ENCODE measurements at places on chromosomes 7 and 10.
A peak's percentile ranks its signal among the peaks of the same experiment; 100 is the strongest.

DNA sequence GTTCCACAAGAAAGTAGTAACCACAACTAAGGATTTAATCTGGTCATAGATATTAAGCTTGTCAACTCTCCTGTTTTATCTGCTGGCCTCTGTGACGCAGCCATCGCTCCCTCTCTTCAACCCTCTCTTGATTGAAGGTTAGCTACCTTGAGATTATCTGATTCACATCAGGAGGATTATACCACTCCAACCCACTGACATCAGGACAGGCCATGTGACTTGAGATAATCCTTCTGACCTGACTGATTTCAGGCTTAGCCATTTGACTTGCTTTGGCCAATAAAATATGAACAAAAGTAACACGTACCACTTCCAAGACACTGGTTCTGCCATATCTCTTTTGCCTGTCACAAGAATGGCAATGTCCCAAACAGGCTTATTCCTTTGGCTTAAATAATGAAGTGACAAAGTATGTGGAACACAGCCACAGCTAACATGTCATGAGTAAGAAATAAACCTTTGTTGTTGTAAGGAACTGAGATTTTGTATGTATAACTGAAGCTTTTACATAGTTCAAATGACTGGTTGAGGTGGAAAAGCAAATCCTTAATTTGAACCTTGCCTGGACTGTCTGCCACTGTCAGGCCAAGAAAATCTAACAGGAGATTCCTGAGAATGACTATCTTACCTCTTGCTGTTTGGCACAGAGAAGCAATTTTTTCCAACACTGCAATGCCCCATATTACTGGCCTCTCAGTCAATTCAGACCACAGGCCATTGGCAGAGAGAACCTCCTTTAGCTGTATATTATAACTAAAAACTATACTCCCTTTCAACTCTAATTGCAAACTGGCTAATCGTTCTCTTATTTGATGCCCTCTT, 13.9 kb downstream of the ZNF438 start:
- DNase-seq, result no peak

DNA sequence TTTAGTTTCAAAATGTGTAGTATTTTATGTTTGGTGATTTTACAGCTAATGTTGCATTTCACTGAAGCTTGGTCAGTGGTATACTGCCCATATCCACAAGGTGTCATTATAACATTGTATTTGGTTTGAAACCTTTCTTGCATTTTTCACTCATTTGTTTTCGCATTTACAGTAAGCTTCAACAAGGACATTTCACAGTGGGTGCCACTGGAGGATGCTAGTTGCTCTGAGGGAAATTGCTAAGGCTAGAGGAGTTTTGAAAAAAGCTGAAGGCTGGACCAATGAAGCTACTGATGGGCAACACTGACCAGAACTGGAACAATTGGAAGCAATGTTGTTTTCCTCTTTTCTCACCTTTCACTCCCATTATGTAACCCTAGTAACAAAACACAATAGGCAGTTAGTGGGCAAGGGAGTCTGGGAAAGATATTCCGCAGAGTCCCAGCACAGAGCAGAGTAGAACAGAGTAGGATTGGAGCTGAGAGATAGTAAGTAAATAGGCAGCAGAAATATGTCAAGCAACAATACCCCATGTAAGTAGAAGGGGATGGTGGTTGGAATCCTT, 23.6 kb upstream of the SRI start:
- no peak for DNase-seq

- DNase-seq, result no peak
Measured at GRCh38 chr7:135342887-135343286, 109.2 kb downstream of the STRA8 start.

- no peak for DNase-seq
Measured at GRCh38 chr7:154424350-154424749, 372.2 kb downstream of the DPP6 start.

DNA sequence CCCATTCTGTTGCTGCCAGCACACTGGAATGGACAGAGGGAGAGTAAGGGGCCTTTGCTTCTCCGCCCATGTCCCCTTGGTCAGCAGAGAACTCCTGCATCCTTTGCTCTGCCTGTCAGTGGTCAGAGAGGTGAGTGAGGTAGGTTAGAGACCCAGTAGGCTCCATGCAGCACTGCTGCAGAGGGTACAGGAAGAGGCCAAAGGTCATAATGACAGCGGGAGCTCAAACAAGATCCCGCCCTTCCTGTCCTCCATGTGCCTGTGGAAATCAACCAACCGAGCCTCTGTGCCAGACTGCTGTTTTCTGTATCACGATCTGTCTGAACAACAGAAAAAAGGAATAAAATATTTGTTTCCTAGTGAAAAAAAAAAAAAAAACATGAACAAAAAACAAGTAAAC, 81.4 kb downstream of the ZNF33B start:
- no peak for DNase-seq

- DNase-seq, result peak; percentile 21
Measured at GRCh38 chr10:70053218-70053840, 683 bp downstream of the MACROH2A2 start.

DNA sequence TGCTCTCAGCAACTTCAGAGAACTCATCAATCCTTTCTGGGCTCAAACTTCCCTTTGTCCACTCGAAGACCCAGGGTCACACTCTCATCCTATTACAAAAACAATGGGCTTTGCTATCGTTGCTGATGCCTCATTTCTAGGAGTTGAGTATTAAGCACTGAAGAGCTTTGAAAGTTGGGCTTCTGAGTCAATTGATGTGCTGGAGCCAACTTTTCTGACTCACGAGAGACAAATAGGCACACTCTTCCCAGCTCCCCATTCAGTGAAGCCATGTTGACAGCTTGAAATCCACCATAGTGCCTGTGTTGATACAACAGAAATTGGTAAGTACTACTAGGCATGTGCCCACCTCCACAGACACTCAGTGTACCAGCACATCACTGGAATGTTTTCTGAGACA, 97.5 kb upstream of the PRSS58 start:
- no peak for DNase-seq
